ENCODE measurements at places on chromosomes 1 and 21. TPM values are rescaled to one million over a fixed set of nuclear protein-coding genes. Genes with fewer than 3 reads are reported as not detected.
A peak's percentile ranks its signal among the peaks of the same experiment; 100 is the strongest.

Gene ATAD3C
- not detected for total RNA-seq

Gene B3GALT6
- 30.1 TPM for total RNA-seq

Gene OR2T34
- total RNA-seq, result not detected

Gene PADI4
- 0.49 TPM for total RNA-seq

Gene USH2A
- not detected for total RNA-seq

Gene FALEC
- not detected for total RNA-seq

Gene GJB4
- total RNA-seq, result not detected

Gene CC2D1B
- 20.8 TPM for total RNA-seq

Gene TPTE
- total RNA-seq, result not detected

Gene UMODL1
- not detected for total RNA-seq

- DNase-seq, result peak; percentile 76
Observed at GRCh38 chr1:152502496-152503180, 8.0 kb upstream of the LCE5A start.

DNA sequence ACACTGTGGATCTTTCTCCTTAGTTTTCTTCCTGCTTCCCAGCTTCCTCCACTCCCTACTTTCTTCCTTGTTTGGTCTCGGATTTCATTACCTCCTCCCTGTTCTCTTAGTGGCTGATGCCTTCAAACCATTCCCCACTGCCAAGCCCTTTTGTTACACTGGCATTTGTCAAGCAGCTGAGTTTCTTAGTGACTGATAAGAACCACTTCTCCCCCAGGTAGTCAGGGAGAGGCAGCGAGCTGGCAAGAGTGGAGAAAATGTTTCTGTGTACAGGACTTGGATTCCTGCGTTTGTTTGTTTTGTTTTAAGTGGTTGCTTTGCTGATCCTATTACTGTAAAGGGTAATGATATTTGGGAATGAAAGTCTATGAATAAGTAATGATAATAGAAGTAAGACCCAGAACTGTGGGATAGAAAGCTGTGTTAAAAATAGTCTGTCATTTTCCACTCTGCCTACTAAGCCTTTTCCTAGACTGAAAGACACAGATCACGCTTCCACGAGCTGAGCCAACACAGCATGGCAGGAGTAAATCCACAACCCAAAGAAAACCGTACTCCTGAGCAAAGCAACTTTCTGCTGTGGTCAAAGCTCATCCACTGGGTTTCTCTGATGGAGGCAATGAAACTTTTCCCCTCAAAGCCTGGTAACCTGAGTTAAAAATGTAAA is 10.1 kb upstream of the SERTAD4 start:
- peak; percentile 77 for DNase-seq

DNA sequence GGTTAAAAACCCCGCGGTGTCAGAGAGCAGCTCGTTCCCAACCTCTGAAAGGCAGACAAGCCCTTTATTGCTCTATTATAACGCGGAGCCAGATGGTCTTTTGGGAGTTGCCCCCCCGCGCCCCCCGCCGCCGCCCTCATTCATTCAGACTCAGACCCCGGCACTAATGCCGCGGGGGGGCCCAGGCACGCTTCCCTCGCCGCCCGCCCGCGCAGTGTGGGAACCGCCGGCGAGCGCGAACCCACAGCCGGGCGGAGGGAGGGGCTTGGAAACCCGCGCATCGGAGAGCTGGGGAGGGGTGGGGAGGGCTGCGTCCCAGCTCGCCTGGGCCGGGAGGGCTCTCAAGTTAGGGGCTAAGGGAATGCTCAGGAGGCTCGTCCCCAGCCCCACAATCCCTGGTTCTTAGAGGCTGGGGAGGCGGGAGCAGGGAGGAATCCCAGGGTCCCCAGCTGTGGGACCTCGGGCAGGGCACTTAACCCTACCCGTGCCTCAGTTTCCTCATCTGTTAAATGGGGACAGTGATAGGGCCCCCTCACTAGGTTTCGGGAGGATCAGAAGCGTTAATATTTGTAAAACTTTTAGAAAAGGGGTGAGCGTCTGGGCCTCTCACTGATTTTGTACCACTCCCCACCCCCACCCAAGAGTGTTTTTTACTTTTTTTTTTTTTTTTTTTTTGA is 10.9 kb upstream of the HES5 start:
- no peak for DNase-seq

GRCh38 chr1:3750741-3751140 is 1.5 kb upstream of the CCDC27 start:
- no peak for DNase-seq

GRCh38 chr21:34544032-34544496 is 32.1 kb upstream of the KCNE1 start:
- peak; percentile 90 for DNase-seq

DNA sequence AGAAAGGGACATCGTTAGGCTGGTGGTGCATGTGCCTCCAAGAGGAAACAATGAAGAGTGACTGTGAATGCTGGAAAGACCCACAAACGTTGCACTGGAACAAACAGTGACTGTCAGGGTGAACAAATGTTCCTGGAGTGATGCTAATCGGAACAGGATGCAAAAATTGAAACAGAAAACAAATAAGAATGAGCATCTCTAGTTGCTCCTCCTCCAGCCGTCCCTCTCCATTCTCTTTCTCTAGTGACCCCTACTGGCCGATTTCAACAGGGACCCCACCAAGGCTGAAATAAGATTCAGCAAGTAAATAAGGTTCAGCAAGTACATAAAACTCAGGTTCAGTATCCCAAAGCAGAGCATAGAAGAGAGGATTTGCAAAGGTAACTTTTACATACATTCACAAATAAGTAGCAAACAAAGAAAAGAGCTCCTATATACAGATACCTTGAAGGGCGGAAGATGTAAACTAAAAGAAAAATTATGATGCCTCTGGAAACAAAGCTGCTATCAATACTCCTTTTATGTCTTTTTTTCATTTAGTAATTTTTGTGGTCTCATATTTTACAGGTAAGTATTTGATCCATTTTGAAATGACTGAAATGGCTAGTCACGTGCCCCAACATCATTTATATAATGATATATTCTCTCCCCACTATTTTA is 836.1 kb upstream of the ADAMTS5 start:
- DNase-seq, result peak; percentile 56

DNA sequence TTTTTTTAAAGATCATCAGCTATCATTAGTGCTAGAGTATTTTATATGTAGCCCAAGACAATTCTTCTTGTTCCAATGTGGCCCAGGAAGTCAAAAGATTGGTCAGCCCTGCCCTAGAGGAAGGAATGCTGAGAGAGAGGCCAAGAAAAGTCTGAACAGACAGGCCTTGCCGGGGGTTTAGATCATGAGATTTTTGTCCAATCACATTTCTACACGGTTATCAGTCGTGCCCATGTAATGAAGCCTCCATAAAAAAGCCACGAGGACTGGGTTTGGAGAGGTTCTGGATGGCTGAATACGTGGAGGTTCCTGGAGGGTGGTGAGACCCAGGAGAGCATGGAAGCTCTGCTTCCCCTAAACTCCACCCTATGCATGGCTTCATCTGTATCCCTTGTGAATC is 24.3 kb upstream of the ENO1 start:
- peak; percentile 88 for DNase-seq

DNA sequence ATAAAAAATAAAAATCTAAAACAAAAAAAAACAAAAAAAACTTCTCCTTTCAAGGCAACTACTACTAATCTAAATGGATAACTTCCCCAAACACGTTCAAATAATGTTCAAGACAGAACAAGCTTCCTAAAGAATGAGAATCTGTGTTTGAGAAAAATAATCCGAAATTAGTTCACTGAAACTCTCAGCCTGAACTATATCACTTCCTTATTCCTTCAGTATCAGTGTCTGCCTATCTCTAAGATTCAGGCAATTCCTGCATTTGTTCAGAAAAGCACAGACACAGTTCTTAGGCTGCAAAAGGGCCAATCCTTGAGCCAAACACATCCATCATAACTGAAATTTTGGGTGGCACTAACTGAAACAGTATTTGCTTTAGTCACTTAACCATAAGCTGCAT is 22.4 kb downstream of the DSTYK start:
- no peak for DNase-seq

GRCh38 chr1:62882201-62883104 is 98.5 kb downstream of the ATG4C start:
- no peak for DNase-seq

- no peak for DNase-seq
Observed at GRCh38 chr1:51342591-51343206, 12.3 kb upstream of the TTC39A start.

- peak; percentile 83 for DNase-seq
Observed at GRCh38 chr21:26405735-26406361, 167.2 kb downstream of the CYYR1 start.

DNA sequence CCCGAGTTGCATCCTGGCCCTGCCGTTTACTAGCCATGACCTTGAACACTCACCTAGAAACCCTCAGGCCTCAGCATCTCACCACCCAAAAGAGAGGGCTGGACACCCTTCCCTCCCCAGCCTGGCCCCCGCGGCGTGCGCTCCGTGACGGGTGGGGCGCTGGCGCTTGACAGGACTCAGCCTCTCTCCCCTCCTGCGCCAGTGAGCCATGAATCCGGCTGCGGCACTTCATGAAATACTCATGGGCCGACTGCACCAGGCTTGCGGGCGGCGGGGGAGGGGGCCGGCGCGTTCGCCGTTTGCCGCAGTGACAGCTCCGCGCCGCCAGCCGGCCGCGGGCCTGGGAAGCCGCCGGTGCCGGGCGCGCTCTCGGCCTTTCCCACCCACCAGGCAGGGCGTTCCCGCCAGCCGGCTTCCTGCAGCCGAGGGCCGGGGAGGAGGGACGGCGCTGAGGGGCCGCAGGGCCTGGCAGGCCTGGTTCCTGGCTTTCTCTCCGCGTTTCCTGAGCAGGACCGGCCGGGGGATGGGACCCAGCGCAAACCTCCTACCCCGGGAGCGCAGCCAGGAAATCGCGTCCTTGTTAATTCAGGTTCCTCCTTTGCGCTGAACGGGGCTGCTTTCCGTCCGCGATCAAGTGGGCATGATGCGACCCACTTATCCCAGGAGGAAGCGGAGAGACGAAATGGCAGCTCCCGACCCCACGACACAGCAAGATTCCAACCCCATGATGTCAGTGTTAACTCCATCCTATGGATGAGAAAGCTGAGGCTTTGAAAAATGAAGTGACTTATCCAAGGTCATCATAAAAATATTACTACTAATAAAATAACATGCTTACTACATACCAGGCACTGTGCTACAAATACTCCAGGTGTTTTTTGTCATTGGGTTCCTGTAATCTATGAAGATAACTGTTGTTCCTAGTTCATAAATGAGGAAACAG is 9.1 kb upstream of the LUZP1 start:
- peak; percentile 81 for DNase-seq

DNA sequence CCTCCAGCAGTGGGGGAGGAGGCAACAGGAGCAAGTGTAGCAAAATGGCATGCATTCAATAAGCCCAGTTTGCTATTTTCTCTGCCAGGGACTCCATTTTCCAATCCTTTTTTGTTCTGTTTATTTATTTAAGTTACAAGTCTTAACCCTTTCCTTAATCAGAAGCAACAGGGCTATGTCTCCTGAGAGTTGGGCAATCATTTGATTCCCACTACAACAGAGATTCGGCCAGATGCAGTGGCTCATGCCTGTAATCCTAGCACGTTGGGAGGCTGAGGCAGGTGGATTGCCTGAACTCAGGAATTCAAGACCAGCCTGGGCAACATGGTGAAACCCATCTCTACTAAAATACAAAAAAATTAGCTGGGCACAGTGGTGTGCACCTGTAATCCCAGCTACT is 25.5 kb downstream of the RCC2 start:
- no peak for DNase-seq

DNA sequence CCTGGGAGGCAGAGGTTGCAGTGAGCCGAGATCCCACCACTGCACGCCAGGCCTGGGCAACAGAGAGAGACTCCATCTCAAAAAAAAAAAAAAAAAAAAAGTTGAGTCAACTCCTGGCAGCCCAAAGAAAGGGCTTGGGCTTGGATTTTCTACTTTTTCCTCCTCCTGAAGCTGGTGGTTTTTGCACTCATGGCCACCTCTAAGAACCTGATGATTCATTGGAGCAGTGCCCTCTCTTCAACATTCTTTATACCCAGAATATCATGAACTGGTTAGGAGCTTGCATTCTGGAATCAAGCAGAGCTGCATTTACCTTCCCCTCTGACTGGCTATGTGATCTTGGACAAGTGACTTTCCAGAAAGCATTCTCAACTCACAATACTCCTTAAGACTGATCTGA is 3.5 kb upstream of the ACTA1 start:
- peak; percentile 74 for DNase-seq

GRCh38 chr1:197776351-197777105 is 1.2 kb upstream of the DENND1B start:
- peak; percentile 96 for DNase-seq

GRCh38 chr1:211599250-211599649 is 20.3 kb upstream of the SLC30A1 start:
- no peak for DNase-seq

Data from M059J (cell line).